ENCODE measurements at places on chromosomes 1 and 21.

DNA sequence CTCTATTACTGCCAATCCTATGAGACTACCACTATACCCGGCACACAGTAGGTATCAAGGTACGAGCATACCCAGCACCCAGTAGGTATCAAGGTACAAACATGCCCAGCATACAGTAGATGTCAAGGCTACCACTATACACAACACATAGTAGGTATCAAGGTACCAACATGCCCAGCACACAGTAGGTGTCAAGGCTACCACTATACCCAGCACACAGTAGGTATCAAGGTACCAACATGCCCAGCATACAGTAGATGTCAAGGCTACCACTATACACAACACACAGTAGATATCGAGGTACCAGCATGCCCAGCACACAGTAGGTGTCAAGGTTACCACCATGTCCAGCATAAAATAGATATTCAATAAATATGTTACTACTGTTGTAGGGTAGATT is 98.4 kb downstream of the C1orf94 start:
- no peak for DNase-seq

DNA sequence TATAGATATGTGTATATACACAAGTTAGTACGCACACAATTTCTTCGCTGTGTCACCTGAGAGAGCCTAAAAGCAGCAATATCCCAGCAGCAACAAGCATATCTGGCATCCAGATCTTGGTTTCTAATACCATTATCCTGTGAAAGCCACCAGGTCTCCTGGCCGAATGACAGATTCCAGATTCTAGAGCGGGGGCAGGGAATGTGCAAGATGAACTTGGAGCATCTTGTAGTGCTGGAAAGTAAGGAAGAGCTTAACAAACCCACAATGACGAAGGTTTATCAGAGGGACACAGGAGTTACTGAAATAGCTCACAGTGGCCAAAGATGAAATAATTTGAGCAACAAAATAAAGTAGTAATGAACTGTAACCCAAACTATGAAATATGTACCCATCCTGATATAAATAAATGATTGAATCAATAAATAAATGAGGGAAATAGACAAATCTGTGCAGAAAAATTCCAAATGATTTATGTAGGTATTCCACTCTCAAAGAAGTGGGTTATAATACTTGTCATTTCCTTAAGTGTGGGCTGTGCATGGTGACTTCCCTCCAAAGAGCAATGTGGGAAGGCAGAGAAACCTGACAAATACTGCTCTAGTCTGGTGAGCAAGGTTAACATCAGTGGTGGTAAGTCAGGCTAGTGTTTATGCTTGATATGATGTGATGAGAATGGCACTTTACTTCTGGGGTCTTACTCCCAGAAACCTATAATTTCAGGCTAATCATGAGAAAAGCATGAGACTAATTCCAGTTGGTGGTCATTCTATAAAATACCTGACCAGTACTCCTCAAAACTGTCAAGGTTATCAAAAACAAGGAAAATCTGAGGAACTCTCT is 67.9 kb downstream of the LRRC8D start:
- no peak for DNase-seq

DNA sequence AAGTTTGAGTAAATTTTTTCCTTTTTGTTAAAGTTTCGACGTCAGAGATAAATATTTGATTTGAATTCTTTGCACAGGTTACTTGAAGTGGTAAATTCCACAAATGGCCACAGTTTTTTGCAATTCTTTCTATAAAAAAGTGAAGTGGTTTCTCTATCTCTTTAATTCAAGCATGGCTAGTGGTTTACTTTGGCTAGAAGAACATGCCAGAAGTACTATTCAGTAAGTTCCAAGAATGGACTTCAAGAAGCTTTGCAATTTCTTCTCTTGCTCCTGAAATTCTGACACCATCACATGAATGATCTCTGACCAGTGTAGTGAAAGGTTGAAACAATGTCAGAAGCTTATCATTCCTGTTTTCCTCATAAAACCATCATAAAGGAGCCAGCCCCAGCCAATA is 55.7 kb upstream of the RNPC3 start:
- DNase-seq = no peak

GRCh38 chr1:19926296-19927129 is 3.1 kb upstream of the PLA2G2E start:
- DNase-seq = no peak

- no peak for DNase-seq
These were observed 26.8 kb downstream of the IFFO2 start for GRCh38 chr1:18929686-18930085.

DNA sequence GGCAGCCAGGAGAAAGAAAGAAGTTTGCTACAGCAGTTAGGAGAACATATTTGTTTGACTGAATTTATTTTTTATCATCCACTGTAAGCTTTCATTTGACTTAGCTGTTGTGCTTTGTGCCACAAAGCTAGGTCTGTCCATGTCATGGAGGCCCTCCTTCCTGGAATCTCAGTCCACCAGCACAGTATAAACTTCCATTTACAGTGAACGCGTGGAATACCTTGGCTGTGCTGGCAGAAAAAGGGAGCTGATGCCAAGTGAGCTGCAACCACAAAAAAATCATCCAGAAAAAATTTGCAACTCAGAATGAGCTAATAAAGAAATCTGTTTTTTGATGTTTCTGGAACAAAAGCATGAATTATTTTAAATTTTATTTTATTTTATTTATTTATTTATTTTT is 72.6 kb downstream of the ATP6V1G3 start:
- DNase-seq = no peak

- DNase-seq = no peak
These were observed 4.3 kb upstream of the SLC35D1 start for GRCh38 chr1:67058242-67058641.

DNA sequence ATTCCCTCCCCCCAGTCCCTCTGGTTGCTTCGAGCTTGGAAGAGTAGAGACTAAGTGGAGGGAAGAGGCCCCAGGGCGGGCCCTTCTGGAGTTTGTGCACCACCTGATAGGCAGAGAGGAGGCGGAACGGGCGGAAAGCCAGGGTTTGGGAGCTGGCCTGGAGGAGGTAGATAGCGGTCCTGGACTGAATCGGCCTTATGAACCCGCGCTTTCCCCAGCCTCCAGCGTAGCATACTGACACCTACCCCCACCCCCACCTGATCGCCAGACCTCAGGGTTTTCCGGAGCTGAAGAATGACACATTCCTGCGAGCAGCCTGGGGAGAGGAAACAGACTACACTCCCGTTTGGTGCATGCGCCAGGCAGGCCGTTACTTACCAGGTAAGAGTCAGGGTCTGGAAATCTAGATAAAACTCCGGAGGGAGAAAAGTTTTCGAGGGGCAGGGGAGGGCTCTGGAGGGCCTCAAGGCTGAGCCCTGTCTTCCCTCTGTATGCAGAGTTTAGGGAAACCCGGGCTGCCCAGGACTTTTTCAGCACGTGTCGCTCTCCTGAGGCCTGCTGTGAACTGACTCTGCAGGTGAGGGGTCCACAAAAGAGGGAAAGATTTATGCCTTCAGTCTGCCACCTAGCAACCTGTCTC is 705 bp downstream of the UROD start:
- no peak for DNase-seq

- DNase-seq = no peak
These were observed 131.6 kb downstream of the TLR5 start for GRCh38 chr1:223011505-223011856.

DNA sequence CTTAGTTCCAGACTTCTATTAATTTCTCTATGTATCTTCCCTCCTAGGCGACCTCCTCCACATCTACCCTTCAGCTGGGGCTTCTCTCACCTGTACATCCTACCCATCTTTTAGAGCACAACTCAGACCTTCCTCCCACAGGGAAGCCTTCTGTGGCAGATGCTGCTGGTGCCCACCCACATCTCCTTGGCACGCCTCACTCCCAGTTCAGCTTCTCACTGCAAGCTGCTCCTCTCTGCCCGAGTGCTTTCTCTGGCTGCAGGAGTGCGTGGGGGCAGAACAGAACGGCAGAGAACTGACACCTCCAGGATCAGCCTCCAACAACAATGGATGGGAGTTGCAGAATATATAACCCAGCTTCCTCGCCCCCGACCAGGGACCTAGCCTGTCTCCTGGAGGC is 36.5 kb downstream of the ZBTB18 start:
- no peak for DNase-seq

DNA sequence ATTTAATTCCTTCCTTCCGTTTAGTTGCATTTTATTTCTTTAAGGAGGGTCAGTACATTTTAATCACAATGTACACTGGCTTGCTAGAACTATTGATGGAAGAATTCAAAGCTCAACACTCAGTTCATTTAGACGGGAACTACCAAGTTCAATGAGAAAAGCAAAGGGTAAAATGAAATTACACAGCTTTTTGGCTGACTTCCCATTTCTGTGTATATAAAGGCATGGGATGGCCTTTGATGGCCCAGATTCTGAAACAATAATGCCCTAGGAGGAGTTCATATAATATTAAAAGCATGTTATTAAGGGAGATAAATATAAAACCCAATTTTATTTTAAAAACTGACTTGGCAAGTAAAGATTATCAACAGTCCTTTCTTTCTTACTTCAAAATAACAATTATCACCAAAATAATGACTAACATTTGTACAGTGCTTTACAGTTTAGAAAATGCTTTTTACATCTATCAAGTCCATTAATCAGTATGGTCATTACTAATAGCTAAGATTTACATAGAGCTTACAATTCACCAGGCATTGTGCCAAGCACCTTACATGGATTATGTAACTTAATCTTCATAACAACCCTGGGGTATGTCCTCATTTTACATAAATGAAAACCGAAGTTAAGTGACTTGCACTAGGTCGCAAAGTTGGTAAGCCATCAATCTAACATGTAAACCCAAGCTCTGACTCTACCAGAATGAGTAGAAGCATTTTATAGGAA is 402.4 kb downstream of the OMA1 start:
- no peak for DNase-seq

- DNase-seq = no peak
These were observed 100.2 kb upstream of the GREM2 start for GRCh38 chr1:240712014-240712731.

- DNase-seq = no peak
These were observed 280 bp downstream of the CREB3L4 start for GRCh38 chr1:153968000-153968363.

- no peak for DNase-seq
These were observed 21.3 kb downstream of the FAM20B start for GRCh38 chr1:179046808-179047635.

DNA sequence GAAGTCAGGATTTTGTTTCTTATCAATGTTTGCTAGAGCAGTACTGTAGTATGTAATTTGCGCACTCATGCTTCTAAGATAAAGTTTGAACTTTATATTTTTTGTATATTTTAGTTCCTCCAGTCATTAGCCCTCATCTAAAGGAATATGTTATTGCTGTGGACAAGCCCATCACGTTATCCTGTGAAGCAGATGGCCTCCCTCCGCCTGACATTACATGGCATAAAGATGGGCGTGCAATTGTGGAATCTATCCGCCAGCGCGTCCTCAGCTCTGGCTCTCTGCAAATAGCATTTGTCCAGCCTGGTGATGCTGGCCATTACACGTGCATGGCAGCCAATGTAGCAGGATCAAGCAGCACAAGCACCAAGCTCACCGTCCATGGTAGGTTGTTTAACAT is 252.2 kb downstream of the TPR start:
- no peak for DNase-seq

- no peak for DNase-seq
These were observed 87.5 kb downstream of the FAM78B start for GRCh38 chr1:166079276-166079675.

- no peak for DNase-seq
These were observed 43.1 kb upstream of the SUCO start for GRCh38 chr1:172489847-172490246.

- DNase-seq = no peak
These were observed 12.6 kb upstream of the IER5 start for GRCh38 chr1:181075766-181076350.

DNA sequence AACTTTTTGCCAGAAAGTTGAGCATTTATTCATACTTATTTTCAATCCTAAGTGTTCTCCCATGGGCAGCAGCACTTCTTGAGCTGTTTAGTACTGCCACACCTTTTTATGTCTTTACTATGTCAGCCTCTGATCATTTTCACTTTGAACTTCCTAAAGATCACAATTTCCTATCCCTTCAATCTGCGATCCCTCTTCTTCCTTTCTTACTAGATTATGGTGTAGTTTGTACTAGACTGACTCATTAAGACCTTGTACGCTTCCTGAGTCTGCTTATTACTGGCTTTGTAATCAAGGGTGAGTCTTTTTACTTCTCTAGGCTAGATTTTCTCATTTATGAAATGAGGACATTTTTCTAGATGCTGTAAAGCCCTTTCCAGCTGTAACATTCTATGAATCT is 55.1 kb downstream of the LRIG2 start:
- DNase-seq = no peak

GRCh38 chr1:14777516-14778506 is 179.3 kb downstream of the KAZN start:
- no peak for DNase-seq

DNA sequence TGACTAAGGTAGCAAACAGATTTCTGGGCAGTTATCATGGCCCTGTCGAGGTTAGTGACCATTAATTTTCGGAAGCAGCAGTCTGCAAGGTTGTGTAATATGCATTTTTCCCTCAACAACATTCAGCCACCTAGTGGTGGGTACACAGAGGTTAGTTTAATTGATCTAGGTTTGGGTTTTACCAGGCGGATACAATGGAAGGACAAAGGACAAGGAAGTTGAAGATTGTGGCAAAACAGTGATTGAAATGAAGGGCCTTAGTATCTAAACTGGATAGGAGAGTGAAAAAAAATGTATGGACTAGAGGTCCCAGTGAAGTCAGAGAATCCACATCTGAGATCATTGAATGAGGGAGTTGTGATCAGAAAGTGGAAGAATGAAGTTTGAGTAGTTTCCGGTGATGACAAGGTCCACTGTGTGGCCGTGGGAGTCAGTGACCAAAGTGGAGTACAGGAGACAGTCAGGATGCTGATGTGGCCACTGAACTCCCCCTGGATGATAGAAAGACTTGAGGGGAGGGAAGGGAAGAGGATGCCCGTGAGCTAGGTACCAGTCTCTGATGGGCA is 2.8 kb downstream of the ARMH1 start:
- DNase-seq = peak; percentile 41

GRCh38 chr1:161958425-161958824 is 65.2 kb downstream of the OLFML2B start:
- no peak for DNase-seq

GRCh38 chr1:117757668-117758067 is 151.8 kb downstream of the TENT5C start:
- no peak for DNase-seq

GRCh38 chr1:180845352-180845751 is 67.3 kb upstream of the KIAA1614 start:
- DNase-seq = no peak

- DNase-seq = no peak
These were observed 1.9 kb downstream of the NLRP3 start for GRCh38 chr1:247417831-247418230.

GRCh38 chr1:111463029-111463683 is 10.6 kb upstream of the C1orf162 start:
- no peak for DNase-seq

DNA sequence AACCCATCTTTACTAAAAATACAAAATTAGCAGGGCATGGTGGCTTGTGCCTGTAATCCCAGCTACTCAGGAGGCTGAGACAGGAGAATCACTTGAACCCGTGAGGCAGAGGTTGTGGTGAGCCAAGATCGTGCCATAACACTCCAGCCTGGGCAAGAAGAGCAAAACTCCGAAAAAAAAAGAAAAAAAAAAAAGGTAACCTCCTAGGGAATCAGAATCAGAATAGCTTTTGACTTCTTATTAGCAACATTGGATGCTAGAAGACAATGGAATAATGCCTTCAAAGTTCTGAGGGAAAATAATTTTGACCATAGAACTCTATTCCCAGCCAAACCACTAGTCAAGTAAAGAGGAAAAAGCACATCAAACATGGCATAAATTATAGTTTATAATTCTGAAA is 60.9 kb downstream of the LMO4 start:
- DNase-seq = no peak
